Endothelial cell (in vitro differentiated cells): ENCODE measurements at places on chromosomes 12 and 14. TPM values are rescaled to one million over a fixed set of nuclear protein-coding genes. Genes with fewer than 3 reads are reported as not detected.

INSM2 gene
- total RNA-seq: not detected

GRCh38 chr14:104202259-104203070, 64.1 kb downstream of the KIF26A start:
- DNase-seq: no peak

NFE2 gene
- 0.49 TPM for total RNA-seq

DNA sequence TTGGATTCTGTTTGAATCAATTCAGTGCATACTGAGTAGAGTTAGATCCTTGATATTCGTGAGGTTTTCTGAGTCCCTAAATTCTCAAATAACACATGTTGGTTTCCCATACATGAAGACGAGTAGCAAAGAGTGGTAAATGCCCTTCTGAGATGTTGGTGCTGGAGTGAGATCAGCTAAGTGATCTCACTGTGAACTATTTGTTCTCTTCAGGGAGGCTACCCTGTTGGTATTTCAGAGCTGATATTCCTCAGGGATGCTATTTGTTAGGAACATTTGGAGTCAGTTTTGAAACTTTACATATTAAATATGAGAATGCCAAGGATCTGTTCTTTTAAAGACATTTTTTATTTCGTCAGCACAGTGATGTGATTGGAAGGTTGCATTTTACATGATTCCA, 54.7 kb downstream of the SUSD6 start:
- no peak for DNase-seq

- DNase-seq: no peak
Observed at GRCh38 chr14:81367563-81367962, 32.6 kb downstream of the STON2 start.

- DNase-seq: no peak
Observed at GRCh38 chr12:105822131-105823105, 316.3 kb downstream of the NUAK1 start.

PPP4R3A gene
- 89.7 TPM for total RNA-seq

GRCh38 chr12:120290609-120291305, 946 bp downstream of the RNU4-2 start:
- DNase-seq: peak; percentile 43

PWP1 gene
- total RNA-seq: 49.3 TPM

DNA sequence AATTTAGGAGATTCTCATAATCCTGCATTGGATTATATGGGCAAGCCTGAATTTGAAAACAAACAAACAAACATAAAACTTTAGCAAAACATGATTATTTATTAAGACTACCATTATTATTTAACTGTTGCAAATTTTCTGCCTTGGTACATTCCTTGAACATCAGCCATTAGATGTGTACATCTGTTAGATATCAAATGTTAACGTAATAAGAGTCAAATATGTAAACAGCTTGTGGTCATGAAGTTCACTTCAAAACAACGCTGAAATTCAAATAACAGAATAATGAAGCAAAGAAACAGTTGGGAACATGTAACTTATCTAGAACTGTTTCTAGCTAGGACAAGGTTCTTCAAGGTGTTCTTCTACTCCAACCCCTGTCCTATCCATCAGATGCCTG, 14.3 kb upstream of the TMX1 start:
- DNase-seq: no peak

- no peak for DNase-seq
Observed at GRCh38 chr12:89733579-89734201, 25.1 kb upstream of the ATP2B1 start.

GRCh38 chr12:13362260-13362841, 165.8 kb downstream of the EMP1 start:
- peak; percentile 71 for DNase-seq

DNA sequence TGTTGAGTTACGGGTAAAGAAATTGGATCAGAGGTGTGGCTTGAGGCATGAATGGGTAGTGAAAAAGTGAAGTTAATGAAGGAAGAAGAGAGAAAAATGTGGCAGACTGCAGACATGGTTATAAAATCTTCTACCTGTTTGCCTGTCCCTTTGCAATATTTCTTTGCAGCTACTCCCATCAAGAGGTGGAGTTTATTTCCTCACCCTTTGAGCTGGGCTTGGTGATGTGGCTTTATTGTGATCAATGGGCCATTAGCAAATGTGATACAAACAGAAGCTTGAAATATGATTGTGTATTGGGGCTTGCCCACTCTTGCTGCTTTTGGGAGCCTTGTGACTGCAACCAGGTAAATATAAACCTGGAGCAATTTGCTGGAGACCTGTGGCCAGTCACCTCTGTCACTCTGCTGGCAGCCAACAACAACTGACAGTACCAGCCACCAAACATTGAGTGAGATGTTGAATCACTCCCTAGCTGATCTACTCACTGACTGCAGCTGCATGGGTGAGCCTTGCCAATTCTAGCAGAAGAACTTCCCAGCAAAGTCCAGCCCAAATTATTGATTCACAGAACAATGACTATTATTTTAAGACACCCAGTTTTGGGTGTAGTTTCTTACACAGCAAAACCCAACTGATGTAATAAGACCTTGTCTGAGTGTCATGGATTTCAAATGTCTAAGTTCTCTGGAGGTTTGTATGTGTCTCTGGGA, 151.0 kb upstream of the ATP2B1 start:
- no peak for DNase-seq

HIP1R gene
- 117 TPM for total RNA-seq

MRPL51 gene
- total RNA-seq: 168 TPM

ZC3H10 gene
- total RNA-seq: 10.4 TPM

GDF3 gene
- 77.7 TPM for total RNA-seq

- no peak for DNase-seq
Observed at GRCh38 chr14:77099425-77100167, 1.5 kb downstream of the CIPC start.

GRCh38 chr14:75905147-75905904, 76.5 kb downstream of the TGFB3 start:
- DNase-seq: no peak

GRCh38 chr14:69318241-69318640, 58.3 kb downstream of the GALNT16 start:
- no peak for DNase-seq

SYCP3 gene
- total RNA-seq: not detected

DNA sequence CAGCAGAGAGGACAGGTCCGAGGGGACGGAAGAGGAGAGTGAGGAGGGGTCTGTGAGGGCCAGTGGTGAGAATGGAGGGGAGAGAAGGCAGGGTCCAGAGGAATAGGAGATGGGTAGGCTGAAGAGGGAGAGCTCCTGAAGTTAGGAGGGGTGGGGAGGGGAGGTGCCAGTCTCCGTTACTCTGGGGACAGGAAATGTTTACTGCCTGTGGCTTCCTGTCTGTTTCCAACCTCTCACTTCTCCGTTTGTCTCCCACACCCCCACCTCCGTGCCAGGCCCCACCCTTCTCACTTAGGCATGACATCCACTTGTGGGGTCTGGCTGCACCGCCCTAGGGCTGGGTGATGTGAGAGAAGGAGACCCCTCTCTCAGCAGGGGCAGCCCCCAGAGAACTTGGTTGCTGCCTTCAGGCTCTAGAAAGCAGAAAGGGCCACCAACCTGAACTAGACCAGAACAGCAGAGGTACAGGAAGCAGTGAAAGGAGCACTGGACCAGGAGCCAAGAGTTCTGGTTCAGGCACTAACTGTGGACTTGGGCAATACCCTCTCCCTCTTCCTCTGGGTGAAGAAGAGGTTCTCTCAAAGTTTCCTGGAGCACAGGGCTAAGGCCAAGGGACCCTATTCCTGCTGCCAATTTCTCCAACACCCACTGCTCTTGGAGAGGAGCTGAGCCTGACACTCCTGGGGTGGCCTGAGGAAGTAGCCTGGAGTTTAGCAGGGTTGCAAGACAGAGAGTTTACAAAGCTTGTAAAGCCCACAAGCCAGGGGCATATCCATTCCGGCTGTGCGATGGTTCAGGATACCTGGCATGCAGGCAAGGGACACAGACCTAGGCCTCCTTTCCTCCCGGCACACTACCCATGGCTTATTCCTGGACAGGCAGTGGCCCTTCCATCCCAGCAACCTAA, 5.5 kb downstream of the ITGA5 start:
- no peak for DNase-seq

ATP2B1 gene
- total RNA-seq: 33.0 TPM

SRRM4 gene
- 3.6 TPM for total RNA-seq

DNA sequence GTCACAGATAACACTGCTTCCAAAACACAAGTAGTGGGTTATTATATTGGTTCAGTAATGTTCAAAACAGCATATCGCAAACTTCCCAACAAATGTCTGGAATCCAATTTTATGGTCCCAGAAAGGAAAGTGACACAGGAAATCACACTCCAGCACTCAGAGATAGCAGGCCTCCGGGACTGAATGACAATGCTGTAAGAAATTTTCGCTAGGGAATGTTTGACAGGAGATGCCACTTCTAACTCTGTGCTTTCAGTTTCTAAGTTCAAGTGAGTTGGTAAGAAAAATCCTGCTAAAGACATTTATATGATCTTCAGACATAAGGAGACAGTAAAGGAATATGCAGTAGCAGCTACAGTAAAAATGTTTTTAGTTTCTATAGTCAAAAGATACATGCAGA, 93.2 kb downstream of the SLC2A13 start:
- DNase-seq: no peak

GRCh38 chr12:44674875-44675274, 201.2 kb downstream of the NELL2 start:
- no peak for DNase-seq

LRTM2 gene
- total RNA-seq: not detected

DNA sequence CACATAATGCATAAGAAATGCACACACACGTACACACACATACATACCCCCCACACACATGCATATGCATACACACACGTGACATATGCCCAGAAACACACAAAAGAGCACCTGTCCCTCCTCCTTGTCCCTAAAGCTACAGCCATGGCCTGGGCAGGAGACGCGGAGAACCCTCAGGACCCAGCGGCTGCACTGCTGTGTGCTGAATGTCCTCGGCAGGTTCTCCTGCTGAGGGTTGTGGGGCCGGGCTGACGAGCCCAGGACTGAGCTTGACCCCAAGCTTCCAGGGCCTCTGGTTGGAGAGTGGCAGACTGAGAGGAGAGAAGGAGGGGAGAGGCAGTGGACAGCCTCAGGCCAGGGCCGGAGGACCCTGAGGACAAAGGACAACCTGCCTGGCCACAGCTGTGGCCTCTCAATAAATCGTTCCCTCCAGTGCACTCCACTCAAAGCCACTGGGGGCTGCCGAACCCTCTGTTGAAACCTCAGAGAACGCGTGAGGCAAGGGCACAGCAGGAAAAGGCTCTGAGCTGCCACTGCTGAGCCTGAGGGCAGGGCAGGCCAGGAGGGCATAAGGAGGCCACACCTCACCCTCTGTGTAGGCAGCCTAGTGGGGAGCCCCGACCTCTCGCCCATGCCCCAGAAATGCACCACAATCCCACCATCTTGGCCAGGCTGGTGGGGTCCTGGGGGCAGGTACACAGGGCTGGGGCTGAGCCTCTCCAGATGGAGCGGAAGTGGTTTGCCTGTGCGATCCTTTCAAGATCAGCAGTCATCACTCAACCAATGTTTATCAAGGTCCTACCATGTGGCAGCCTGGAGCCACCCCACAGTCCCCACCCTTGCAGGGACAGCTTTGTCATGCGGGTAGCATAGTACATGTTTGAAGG, 3.1 kb downstream of the CACNA2D4 start:
- DNase-seq: no peak

- no peak for DNase-seq
Observed at GRCh38 chr12:100138048-100138802, 4.4 kb downstream of the BLTP3B start.

DNA sequence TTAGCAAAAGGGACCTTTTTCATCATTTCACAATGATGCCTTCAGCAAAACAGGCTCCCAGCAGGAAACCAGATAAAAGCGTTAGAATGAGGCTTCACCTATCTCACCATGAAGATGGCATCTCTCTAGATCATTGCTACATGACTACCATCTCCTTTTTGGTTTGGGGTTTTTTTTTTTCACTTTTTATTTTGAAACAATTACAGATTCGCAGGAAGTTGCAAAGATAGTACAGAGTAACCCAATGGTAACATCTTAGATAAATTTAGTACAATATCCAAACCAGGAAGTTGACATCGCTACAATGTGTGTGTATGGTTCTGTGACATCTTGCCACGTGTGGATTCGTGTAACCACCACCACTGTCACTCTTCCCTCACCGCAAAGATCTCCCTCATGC, 22.3 kb upstream of the PWP1 start:
- DNase-seq: no peak

SLC10A1 gene
- total RNA-seq: not detected

- no peak for DNase-seq
Observed at GRCh38 chr14:76904740-76905569, 78.7 kb downstream of the LRRC74A start.

DNA sequence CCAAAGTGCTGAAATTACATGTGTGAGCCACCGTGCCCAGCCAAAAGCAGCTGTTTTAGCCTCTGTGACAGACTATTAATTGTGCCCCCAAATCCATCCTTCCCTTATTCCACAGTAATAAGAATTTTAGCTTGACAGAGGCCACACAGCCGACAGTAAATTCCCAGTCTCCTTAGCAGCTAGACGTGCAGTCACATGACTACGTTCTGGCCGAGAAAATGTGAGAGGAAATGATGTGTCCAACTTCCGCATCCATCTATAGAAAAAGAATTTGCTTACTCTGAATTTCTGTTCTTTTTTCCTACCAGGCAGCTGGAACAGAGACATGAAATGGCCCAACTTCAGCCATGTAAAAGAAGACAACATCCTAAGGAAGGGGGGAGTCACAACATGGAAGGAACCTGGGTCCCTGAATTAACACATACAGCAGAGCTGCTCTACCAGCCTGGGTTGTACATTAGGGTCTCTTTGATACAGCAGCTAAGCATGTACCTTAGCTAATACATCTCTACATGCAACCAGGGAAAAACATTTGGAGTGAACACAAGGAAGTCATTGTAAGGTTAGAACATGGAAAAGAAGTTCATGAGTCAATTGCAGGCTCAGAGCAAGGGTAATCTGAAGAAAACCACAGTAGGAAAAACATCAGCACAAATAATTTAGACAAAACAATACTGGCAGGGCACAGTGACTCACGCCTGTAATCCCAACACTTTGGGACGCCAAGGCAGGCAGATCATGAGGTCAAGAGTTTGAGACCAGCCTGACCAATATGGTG, 35.5 kb downstream of the CIT start:
- DNase-seq: no peak

TMEM229B gene
- 0.08 TPM for total RNA-seq

GRCh38 chr14:59863806-59864525, 6.6 kb downstream of the RTN1 start:
- no peak for DNase-seq
